ENCODE measurements at places on chromosomes 2 and 18.

DNA sequence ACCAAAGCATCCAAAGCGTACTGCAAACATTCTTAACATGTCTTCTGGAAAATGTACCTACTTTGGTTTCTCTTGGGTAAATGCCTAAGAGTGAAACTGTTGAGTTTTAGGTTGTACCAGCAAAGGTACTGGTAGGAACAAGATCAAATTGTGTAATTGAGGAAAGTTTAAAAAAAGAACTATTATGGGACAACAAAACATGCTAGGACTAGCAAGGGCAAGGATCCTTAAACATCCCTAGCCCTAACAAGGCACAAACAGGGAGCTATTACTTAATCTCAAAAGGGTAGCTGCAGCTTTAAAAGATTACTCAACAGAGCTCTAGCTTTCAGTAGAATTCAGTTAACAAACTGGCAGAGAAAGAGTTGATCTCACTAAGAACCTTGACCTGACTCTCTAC, 56.0 kb upstream of the GRB14 start:
- DNase-seq: no peak
- H3K36me3 ChIP-seq: no peaks in the 10 kb centered on the region
- no peaks in the 10 kb centered on the region for H3K4me1 ChIP-seq
- no peaks in the 10 kb centered on the region for H3K27me3 ChIP-seq
- H3K4me3 ChIP-seq: no peak overlapping the region

- H3K27ac ChIP-seq: no peak overlapping the region
- no peak overlapping the region for H3K4me3 ChIP-seq
- DNase-seq: no peak
- H3K27me3 ChIP-seq: no peaks in the 10 kb centered on the region
Measured at GRCh38 chr2:43332653-43333052, 106.2 kb upstream of the ZFP36L2 start.

GRCh38 chr2:226652369-226652768, 147.3 kb downstream of the IRS1 start:
- no peaks in the 10 kb centered on the region for H3K4me1 ChIP-seq
- H3K27me3 ChIP-seq: no peaks in the 10 kb centered on the region
- H3K27ac ChIP-seq: no peak overlapping the region
- no peak overlapping the region for H3K4me3 ChIP-seq
- H3K36me3 ChIP-seq: no peaks in the 10 kb centered on the region

GRCh38 chr2:121400201-121400600, 115.2 kb upstream of the TFCP2L1 start:
- DNase-seq: no peak
- peaks cover 3% of the 10 kb centered on the region for H3K4me1 ChIP-seq
- H3K27ac ChIP-seq: no peak overlapping the region

DNA sequence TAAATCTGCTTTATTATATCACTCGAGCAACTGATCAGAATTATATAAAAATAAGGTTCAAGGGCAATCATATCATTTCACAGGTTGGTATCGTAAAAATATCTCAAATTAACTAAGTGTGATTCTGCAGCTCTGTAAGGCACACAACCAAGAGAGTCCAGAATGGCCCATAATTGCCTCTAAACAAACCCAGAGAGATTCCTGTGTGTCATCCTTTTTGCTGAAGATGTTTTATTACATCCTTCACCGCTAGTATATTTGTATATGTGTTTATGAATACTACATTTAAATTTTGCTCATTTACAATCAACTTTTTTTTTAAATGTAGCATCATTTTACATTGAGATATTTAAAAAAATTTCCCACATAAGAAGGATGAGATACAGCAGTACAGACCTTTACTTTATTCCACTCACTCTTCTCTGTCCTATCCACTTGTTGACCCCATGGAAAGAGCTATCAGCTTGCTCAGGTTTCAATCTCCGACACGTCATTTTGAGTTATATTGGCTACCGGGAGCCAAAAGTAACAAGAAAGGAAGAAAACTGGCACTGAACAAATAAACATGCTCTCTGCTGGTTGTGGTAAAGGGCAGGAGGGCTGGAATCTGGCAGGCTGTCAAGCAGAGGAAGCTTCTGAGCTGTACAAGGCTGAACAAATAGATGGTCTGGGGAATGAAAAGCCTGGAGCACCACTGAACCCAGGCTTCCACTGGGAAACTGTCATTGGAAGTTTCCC, 23.1 kb downstream of the PLA2R1 start:
- no peak overlapping the region for H3K27ac ChIP-seq
- H3K36me3 ChIP-seq: no peaks in the 10 kb centered on the region
- H3K27me3 ChIP-seq: no peaks in the 10 kb centered on the region
- no peak for DNase-seq
- H3K4me1 ChIP-seq: peaks cover 13% of the 10 kb centered on the region

DNA sequence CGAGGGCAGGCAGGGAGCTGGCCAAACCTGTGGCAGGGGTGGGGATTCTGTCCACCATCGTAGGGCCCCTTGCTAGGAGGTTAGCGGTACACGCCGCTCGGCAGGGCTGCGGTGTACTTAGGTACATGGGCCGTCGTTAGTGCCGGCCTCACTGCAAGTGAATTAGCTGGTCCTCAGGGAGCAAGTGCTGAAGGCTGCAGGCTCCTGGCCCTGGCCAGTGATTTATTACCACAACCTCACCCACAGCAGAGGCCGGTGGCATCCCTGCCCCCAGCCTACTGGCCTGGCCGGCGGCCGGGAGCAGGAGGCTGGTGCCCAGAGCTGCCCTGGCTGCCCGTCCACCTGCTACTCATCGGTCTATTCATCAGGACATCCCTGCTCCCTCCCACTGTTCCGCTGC, 19.6 kb upstream of the PTMA start:
- no peaks in the 10 kb centered on the region for H3K27me3 ChIP-seq
- H3K27ac ChIP-seq: peak overlapping the region; percentile 32
- H3K4me1 ChIP-seq: peaks cover 5% of the 10 kb centered on the region
- no peaks in the 10 kb centered on the region for H3K36me3 ChIP-seq
- no peak for DNase-seq

Measured in endodermal cell (in vitro differentiated cells).